ENCODE measurements at places on chromosomes 7 and 10.

DNA sequence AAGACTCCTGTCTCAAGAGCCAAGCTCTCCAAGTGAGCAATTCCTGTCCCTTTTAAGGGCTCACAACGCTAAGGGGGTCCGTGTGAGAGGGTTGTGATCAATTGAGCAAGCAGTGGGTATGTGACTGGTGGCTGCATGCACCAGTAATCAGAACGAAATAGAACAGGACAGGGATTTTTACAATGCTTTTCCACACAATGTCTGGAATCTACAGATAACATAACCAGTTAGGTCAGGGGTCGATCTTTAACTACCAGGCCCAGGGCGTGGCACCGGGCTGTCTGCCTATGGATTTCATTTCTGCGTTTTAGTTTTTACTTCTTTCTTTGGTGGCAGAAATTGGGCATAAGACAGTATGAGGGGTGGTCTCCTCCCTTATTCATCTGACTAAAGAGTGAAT is 54.9 kb upstream of the SP4 start:
- no peak for DNase-seq

- no peak for DNase-seq
Measured at GRCh38 chr7:4740796-4741195, 34.6 kb upstream of the AP5Z1 start.

GRCh38 chr7:7786595-7786994 is 68.2 kb upstream of the RPA3 start:
- no peak for DNase-seq

GRCh38 chr7:120070201-120070600 is 202.8 kb upstream of the KCND2 start:
- DNase-seq = no peak

DNA sequence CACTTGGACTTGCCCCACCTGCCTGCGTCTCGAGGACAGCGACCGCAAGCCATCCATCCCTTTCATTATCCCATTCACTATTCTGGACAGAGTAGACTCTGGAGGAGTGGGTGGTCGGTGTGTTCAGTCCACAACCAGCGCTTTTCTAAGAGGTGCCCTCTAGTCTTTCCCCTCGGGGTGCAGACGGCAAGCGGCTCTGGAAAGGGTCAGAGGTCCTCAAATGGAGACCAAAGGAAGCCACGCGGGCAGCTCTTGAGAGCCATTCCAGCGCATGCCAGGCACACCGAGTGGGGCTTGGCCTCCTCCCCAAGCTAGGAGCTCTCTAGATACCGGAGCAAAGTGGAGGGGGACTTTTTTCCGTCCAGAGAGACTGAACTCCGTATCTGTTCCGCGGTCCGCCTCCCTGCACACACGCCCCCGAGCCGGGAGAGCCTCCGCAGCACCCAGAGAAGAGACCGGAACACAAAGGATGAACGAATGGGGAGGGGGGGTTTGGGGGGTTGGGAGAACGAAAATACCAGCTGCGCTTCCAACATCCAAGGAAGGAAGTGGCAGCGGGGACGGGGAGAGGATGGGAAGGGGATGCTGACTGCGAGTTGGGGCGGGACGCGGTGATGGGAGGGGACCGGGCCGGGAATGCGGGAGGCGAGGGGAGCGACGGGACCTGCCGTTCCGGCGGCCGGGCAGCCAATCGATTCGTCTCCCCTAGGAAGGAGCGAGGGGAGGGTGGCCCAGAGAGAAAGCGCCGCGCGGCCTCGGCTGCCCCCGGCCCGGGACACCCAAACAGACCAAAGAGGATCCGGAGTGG is 515 bp downstream of the GSDME start:
- no peak for DNase-seq

DNA sequence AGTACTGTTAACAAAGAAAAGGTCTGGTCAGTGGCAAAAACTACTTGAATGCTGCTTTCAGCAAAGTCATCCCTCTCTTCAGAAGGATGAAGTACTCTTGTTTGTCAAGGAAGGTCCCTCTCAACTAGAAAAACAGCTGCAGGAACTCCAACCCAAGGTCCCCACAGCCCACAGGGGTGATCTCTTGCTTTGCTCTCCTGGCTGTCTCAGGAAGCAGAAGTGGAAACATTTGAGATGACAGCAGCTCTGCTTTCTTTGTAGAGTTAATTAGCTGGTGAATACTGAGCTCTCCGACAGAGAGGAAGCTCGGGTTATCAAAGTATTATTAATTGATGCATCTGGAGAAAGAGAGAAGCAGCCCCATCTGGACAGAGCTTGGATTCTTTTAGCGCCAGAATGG is 25.4 kb upstream of the LRGUK start:
- no peak for DNase-seq

- no peak for DNase-seq
Measured at GRCh38 chr7:65387891-65388290, 14.2 kb downstream of the ZNF92 start.

- DNase-seq = no peak
Measured at GRCh38 chr10:101783736-101784118, 481 bp upstream of the NPM3 start.

GRCh38 chr7:134514663-134515062 is 12.7 kb upstream of the AKR1B10 start:
- DNase-seq = no peak

GRCh38 chr10:22849077-22849805 is 78.6 kb upstream of the ARMC3 start:
- no peak for DNase-seq

GRCh38 chr7:101537935-101538595 is 91.0 kb downstream of the MYL10 start:
- DNase-seq = no peak

DNA sequence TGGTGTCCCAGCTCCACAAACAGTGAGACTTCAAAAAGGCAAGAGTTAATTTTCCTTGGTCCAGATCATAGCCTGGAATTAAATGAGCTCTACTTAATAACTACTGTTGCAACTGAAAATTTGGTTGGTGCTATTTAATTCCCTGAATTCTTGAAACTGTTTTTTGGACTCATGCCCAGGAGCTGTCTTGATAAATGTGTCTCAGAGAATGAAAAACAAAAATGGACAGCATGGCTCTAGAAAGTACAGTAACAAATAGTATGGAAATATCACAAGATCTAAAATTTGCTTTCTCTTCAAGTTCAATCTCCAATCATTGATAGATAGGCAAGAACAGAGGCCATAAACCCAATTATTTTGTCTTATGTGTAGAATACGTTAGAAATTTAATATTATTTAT is 42.5 kb downstream of the CCDC71L start:
- DNase-seq = no peak

- DNase-seq = no peak
Measured at GRCh38 chr7:95199779-95200558, 124.4 kb downstream of the PON1 start.

GRCh38 chr7:12769444-12769843 is 82.0 kb downstream of the ARL4A start:
- DNase-seq = no peak

DNA sequence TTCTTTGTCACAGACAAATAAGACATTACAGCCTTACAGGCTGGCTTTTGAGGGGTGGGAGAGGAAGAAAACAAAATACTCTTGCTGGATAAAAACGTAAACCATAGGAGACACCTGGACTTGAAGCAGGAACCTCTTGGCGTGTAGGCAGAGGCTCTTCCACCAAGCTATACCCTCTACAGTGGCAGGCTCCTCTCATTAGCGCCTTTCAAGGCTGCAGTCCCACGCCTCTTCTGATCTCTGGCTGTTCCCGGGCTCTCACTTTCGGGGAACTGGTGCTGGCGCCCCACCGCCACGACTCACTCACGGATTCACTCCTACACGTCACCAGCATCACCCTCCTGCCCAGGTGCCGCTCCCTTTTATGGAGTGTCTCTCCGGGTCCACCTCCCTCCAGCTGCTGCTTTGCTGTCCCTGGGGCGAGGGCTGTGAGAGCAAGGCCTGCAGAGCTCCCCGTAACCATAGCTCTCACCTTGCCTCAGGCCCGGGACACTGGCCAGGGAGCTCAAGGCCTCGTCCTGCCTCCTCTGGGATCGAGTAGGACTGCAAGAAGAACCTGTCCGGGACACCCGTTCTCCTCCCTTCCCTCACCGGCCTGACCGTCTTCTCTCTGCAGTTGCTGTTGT is 62.6 kb downstream of the ZNF777 start:
- no peak for DNase-seq

- no peak for DNase-seq
Measured at GRCh38 chr10:104809288-104810090, 168.4 kb downstream of the SORCS3 start.

DNA sequence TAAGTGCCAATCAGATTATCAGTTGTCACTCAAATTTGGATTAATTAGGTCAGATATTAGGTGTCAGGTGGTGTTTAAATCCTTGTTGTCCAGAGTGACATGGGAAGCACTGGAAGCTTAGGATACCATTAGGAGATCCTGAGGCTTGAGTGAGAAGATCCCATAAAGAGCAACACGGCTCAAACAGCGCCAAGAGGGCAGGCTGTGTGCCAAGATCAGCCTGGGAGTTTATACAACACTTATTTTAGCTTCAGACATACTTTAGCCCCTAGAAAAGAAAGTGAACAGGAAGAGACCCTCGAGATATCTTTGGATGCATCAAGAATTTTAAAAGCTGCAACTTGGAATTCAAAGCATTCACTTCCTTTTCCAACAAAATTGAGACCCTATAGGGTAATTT is 14.2 kb upstream of the ACTA2 start:
- DNase-seq = no peak

DNA sequence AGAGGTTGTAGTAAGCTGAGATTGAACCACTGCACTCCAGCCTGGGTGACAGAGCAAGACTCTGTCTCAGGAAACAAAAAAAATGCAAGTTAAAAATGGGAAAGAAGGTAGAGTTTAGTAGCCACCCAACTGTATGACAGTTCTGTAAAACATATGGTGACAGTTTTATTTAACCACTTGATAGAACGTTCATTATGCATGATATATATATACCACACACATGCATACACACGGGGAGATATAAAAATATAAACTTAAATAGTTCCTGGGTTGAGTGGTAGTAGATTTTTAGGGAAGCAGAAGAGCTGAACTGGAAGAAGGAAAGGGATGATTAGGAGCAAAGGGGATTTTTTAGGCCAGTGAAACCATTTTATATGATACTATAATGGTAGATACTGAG is 120.0 kb downstream of the KMT2C start:
- no peak for DNase-seq

DNA sequence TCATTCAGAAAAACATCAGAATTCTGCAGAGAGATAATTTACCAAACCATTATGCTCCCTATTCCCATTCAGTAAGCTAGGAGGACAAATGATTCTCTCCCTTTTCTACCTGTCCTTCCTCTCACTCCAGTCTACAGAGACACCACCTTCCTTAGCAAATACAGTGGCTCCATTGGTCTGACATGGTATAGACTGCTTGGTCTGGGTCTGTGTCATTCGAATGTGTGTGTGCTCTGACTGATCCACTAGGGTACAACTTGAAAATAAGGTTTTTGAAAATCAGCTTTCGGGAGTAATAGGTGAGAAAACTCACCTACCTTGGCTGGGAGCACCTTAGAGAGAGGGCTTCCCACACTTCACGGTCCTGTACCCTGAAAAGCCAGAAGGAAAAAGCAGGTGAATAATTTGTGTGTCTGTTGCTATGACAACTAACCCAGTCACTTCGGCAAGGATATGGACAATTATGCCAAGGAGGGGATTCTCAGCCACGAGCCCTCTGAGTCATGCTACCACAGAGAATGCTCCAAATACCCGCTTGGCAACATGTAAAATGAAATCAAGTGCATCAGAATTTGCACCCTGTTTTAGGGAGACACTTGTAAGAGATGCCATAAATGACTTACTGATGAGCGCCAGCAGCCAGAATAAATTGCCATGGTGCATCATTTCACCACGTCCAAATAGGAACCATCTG is 114.5 kb upstream of the PRKCQ start:
- DNase-seq = no peak

GRCh38 chr7:75915416-75916156 is 631 bp downstream of the POR start:
- no peak for DNase-seq

- DNase-seq = no peak
Measured at GRCh38 chr10:116973946-116974455, 31.0 kb downstream of the SHTN1 start.

DNA sequence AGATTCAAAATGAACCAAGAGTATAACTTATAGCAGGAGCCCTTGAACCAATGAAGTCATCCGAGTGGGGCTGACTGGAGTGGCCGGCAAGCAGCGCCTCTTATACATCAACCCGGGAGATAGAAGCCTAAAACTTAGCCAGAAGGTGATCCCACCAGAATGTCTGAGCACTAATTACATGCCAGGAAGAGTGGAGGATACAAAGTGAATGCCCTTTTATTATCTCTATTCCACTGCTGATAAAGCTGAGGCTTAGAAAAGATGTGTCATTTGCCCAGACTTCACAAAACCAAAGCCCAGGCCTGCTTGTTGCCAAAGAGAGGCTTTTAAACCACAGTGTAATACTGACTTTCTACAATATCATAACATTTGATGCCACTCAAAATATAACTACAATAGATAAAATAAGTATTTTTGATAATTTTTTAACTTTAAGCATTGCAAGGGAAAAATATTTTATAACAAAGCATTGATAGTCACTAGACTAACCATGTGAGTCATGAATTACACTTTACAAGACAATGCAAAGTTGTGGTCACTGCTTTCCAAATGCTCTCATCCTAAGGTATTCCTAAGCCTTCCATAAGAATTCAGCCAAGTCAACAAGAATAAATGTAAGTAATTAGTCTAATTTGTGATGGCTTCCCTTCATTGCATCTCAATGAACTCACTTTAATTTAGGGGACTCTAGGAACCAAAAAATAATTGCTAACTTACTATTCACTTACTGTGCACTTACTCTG is 58.6 kb upstream of the ARID5B start:
- DNase-seq = no peak

DNA sequence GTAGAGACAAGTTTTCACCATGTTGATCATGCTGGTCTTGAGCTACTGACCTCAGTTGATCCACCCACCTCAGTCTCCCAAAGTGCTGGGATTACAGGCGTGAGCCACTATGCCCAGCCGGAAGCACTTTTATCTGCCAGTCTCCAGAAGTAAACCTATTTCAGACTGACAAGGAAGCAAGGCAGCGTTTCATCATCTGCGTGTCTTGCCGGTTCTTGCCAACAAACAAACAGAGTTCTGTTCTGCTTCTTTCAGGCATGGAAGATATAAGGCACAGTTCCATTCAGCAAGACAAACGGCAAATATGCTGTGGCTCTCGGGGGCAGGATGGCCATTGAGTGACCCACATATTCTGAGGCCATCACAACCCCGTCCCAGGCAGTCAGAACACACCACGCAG is 15.5 kb upstream of the LARP4B start:
- no peak for DNase-seq

Data from activated CD4-positive, alpha-beta T cell treated with anti-CD3 and anti-CD28 coated beads, Interleukin-2, amount 50 U/mL, for 24 hours (primary cell).